Small intestine (tissue), 16 donors: ENCODE measurements at places on chromosomes 7 and 10. TPM values are rescaled to one million over a fixed set of nuclear protein-coding genes. Genes with fewer than 3 reads are reported as not detected.

Gene RTKN2
- 0.89 TPM for polyA plus RNA-seq

DNA sequence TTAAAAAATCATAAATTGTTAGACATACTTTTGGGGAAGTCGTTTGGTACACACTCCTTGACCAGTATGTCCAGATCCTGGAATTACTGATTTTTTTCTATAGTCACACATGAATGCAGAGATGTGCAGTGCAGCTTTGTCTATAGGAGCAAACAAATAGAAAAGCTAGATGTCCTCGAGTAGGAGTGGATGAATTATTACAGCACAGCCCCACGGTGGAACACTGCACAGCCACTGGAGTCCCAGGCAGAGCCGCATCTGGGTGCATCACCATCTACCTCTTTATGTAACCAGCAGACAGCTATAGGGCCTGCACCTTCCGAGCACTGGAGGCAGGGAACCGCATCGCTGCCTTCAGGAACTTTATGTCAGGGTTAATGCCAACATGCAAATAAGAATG is 17.0 kb upstream of the RET start:
- no peak for DNase-seq

GRCh38 chr10:50312464-50313437 is 61.4 kb upstream of the ASAH2 start:
- no peak for DNase-seq

DNA sequence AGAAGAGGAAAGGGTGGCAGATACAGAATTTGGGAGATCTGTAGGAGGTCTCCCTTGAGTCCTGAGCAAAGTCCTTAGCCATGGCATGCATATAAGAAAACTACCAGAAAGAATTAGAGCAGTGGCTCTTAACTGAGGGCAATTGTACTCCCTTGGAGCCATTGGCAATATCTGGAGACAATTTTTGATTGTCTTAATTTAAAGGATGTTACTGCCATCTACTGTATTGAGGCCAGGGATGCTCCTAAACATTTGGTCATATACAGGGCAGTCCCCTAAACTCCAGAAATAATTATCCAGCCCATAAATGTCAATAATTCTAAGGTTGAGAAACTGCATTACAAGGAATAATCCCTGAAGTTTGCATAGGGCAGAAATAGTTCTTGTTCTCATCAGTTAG is 136.4 kb upstream of the ODAD2 start:
- DNase-seq = no peak

GRCh38 chr10:35124540-35124939 is 2.1 kb upstream of the CREM start:
- no peak for DNase-seq

DNA sequence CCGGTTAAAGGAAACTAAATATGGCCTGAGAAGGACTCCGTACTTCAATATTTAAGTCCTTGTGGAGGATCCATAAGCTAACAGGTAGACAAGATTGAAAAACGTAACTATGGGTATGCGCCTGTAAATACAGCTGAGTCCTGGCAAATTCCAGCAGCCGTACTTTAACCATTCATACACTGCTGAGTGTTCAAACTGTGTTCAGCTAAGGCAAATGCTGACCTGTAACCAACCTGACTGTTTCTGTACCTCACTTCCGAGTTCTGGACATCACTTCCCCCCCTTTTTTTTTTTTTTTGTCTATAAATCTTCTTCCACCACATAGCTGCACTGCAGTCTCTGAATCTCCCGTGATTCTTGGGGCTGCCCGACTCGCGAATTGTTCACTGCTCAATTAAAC is 69.1 kb downstream of the SRPK2 start:
- DNase-seq = no peak

GRCh38 chr10:60237977-60238758 is 151.5 kb downstream of the ANK3 start:
- no peak for DNase-seq
